ENCODE measurements at places on chromosomes 7 and 10.

DNA sequence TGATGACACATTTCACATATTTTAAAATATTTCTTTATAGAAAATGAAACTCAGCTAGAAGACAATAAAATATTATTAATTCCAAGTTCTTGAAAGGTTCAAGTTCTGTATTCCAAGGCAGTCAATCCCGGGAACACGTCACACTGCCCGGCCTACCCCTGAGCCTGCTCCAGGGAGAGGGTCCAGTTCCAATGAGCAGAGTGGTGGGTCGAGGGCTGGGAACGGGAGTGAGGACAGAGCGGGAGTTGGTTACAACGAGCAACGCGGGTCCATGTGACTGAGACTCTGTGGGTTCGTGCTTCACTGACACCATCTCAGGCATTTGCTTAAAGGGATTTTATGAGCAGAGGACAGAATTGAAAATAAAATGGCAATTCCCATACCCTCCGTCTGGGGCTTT, 209.4 kb downstream of the TCERG1L start:
- no peak for DNase-seq

GRCh38 chr10:96513698-96514561, at the start of gene TLL2:
TLL2 (minus strand) TSS chr10:96513926; CDS start chr10:96513685, 241 bp downstream.
- peak; percentile 68 for DNase-seq

- DNase-seq: no peak
Measured at GRCh38 chr10:79434821-79435251, 10.6 kb downstream of the ZCCHC24 start.

- DNase-seq: no peak
Measured at GRCh38 chr7:96426027-96426426, 104.1 kb upstream of the SLC25A13 start.

- DNase-seq: no peak
Measured at GRCh38 chr7:3280445-3280844, 20.6 kb upstream of the SDK1 start.

All from GM18507 (cell line).